ENCODE measurements at places on chromosomes 3 and 15.

GRCh38 chr3:193310914-193311723, 67.4 kb downstream of the ATP13A5 start:
- no peak for DNase-seq

DNA sequence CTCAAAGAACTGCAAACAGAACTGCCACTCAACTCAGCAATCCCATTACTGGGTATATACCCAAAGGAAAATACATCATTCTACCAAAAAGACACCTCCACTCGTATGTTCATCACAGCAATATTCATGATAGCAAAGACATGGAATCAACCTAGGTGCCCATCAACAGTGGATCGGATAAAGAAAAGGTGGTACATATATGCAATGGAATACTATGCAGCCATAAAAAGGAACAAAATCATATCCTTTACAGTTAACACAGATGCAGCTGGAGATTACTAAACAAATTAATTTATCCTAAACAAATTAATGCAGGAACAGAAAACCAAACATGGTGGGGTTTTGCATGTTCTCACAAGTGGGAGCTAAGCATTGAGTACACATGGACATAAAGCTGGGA, 27.3 kb downstream of the MGLL start:
- no peak for DNase-seq

GRCh38 chr3:153090973-153091372, 71.1 kb upstream of the RAP2B start:
- no peak for DNase-seq

DNA sequence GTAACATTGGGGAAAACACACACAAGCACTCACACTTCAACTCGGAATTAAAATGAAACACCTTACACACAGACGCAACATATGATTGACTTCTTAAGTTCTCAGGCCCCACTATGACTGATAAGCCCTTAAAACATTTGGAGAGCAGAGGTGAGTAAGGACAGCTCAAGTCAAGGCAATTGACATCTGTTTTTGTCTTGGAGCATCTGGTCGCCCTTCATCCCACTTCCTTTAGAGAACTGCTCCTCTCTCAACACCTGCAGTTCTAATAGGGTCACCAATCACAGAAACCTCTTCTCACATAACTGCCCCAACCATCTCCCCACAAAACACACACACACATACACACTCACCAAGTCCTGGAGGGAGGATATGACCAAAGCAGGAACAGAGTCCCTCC, 43.4 kb downstream of the ERC2 start:
- no peak for DNase-seq

- DNase-seq: no peak
These were observed 24.3 kb downstream of the PLEKHO2 start for GRCh38 chr15:64865998-64866520.

GRCh38 chr3:150149651-150150051, 179.0 kb upstream of the PFN2 start:
- no peak for DNase-seq

DNA sequence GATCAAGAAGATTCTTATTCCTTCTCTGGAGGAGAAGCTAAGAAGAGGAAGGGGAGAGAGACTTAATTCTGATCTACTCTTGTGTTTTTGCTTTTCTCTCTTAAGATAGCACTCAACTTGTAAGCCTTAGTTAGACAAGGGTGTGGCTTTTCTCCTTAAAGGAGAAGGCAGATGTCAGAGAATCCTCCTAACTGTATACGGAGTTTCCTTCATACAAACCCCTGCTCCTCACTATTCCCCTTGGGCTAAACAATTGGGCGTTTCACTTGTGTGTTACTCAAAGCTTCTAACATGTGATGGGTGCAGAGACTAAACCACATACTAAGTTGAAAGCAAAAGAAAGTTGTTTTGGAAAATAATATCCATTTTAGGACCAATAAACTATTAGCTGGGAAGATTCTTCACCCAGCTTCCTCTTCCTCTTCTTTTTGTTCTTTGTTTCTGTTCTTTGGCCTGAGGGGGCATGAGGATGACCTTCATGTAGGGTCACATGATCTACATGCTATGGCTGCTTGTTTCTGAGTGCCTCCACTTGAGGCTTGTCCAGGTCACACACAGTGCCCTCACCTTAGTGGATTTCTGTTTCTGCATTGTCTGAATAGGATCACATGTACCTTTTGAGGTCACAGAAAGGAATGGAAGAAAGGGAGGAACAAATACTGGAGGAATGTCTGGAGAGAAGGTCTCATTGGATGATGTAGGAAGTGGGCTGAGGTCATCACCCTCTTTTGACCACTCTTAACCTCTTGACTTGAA, 14.6 kb downstream of the SPINK8 start:
- DNase-seq: no peak

- DNase-seq: no peak
These were observed 85.5 kb downstream of the NCEH1 start for GRCh38 chr3:172625404-172625803.

GRCh38 chr3:13138833-13139145, 65.6 kb upstream of the IQSEC1 start:
- no peak for DNase-seq

DNA sequence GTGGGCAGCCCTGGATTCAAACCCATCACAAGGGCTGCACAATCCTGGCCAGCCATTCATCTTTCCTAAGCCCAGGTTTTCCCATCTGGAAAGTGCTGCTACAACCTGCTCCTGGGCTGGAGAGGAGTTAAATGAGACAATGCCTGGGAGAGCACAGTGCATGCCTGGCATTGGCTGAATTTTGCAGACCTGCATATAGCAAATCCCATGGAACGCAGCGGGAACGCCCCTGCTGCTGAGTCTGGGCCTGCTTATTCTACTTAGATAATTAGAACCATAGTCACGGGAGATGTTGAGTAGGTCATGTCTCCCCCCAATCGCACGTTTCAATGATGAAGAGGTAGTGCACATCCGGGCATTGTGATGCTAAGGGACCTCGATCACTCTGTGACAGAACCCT, 46.6 kb downstream of the ABTB1 start:
- no peak for DNase-seq

DNA sequence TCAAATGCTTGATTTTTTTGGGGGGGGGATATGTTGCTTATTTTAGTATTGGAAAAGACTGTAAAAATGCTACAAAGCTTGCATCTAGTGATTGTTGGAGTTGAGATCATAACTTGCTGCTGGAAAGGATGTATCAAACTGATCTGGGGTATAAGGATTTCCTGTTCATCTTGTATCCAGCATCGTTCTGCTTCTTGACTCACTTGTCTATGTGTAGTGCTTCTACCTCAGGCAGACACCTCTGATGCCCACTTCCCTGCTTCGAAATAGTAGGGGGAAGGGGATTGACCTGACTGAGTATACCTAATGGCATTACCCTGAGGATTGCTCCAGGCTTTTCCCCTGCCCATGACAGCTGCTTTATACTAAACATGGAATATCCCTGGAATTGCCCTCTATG, 42.7 kb downstream of the STT3B start:
- DNase-seq: no peak

- DNase-seq: no peak
These were observed 36.7 kb downstream of the ZBTB38 start for GRCh38 chr3:141405025-141405424.

GRCh38 chr3:51637941-51638471, 33.0 kb upstream of the TEX264 start:
- no peak for DNase-seq

GRCh38 chr3:9820946-9821345, 10.9 kb downstream of the TTLL3 start:
- DNase-seq: no peak

GRCh38 chr15:57992761-57993355, 72.7 kb downstream of the ALDH1A2 start:
- no peak for DNase-seq

GRCh38 chr3:3503411-3503810, 295.8 kb upstream of the LRRN1 start:
- DNase-seq: no peak

GRCh38 chr15:36617529-36618196, 38.2 kb downstream of the CDIN1 start:
- no peak for DNase-seq

- DNase-seq: no peak
These were observed 110.0 kb upstream of the SLC4A7 start for GRCh38 chr3:27594096-27594690.

DNA sequence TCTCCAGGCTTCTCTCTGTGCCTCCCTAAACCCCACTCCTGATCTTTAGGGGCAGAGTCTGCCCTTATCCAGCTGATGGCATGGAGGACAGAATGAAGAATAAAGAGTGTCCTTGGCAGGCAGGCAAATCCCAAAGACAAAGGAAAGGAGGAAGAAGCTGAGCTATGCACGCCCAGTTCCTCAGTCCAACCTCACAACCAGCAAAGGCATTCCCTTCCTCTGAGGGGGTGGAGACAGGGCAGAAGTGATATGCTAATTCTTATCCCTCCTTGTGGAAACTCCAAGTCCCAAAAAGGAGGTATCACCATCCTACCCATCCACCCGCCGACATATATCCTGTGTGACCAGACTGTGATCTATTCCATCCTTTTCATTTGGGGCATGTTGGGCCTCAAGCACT, 10.5 kb upstream of the CCDC54 start:
- DNase-seq: no peak

GRCh38 chr3:103055021-103055520, 620.3 kb downstream of the ZPLD1 start:
- no peak for DNase-seq

GRCh38 chr3:174253196-174253823, 605.8 kb upstream of the NAALADL2 start:
- DNase-seq: no peak

DNA sequence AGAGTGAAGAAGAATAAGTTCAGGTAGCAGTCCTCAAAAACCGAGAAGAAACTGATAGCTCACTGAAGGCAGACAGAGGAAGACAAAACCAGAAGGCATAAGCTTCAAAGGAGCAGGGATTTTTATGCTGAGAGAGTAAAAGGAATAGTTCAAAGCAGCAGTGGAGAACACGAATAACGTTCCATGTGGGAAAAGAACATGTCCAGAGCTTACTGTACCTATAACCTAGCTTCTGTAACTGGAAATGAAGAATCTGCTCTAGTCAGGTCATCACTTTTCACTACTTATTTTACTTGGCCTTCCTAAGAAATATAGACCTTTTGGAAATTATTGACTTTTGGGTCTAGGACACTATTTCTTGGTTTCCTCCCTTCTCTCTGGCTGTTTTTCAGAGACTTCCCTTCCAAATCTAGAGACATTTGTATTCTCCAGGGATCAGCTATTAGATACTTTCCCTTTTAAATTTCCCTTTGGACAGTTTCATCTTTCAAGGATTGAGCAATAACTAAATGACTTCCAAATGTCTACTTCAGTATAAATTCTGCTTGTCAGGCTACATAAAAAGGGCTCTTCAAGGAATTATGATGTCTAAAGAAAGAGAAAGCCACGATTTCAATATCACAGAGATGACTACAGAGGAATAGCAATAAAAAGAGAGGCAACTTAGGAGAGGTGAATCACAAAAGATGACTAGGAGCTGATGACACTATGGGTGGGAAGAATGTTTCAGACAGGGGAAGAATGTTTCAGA, 46.7 kb downstream of the UBE3A start:
- no peak for DNase-seq

DNA sequence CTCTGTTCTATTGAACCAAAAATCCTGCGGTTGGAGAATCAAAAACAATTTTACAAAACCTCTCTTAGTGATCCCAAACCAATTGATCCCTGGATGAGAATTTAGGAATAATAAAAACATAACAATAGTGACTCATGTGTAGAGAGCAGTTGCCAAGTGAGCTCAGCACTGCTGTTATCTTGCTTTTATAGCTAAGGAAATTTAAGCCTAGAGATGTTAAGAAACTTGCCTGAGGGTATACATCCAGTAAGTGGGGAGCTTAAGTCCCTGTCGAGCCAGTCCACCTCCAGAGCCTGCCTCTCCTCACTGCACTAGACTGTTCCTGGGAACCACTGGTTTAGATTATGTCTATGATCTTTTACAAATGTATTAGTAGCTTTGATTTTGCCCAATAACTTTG, 358.4 kb upstream of the LMCD1 start:
- no peak for DNase-seq

GRCh38 chr3:187951452-187952190, 202.3 kb upstream of the LPP start:
- DNase-seq: no peak

GRCh38 chr3:138370321-138370720, 21.9 kb downstream of the MRAS start:
- DNase-seq: no peak

DNA sequence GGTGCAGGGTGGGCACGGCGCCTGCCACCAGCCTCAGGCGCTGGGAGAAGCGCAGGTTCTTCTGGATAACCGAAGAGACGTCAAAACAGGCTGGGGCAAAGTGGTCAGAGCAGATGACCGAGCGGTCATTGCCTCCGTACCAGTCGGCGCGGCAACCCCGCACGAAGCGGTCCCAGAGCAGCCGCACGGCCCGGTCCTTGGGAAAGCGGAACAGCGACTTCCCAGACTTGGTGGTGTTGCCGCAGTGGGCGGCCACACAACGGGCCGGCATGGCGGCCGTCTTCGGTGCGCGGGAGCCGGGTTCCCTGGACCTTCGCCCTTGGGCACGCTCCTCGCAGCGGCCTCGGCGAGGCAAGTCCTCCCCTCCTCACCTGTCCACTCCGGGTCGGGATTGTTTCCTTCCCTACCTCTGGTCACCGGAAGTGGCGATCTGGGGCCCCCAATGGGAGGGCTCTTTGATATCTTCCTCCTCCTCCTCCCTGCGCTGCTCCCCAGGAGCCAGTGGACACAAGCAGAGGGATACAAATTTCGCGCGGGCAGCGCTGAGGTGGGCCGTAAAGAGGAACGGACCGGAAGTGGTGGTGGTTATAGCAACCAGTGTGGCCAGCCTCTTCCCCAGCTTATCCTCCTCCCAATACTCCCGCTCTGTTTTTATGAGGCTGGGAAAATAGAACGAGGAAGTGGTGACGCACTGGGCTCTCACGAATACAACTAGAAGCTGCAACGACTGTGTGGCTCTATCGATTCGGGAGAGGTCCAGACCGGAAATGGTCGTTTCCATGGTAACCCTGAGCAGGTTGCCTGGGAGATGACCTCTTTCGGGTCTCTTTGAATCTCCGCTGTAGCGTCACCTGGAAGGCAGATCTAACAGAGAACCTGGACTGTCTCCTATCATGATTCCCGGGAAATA, at the start of the genes LRRC49 and THAP10:
Gene LRRC49, plus strand, starts transcription at position 825 of the 910 bp plus-strand sequence. Its CDS starts 69 bp downstream, at position 894.
Gene THAP10, minus strand, starts transcription at position 432 of the 910 bp plus-strand sequence. Its CDS starts 161 bp downstream, at position 271.
- DNase-seq: peak; percentile 74

- DNase-seq: no peak
These were observed 90.1 kb downstream of the AAGAB start for GRCh38 chr15:67164401-67164791.

- no peak for DNase-seq
These were observed 326.9 kb downstream of the IL5RA start for GRCh38 chr3:2783261-2783660.

- DNase-seq: no peak
These were observed 7.1 kb upstream of the HCN4 start for GRCh38 chr15:73375755-73376305.

- no peak for DNase-seq
These were observed 284.4 kb downstream of the SHQ1 start for GRCh38 chr3:72563690-72564370.

GRCh38 chr3:183560607-183561006, 5.1 kb upstream of the KLHL6 start:
- no peak for DNase-seq

- DNase-seq: no peak
These were observed 71.9 kb downstream of the CSNK1G1 start for GRCh38 chr15:64284042-64284441.

GRCh38 chr15:67083135-67083762, 17.8 kb downstream of the SMAD3 start:
- no peak for DNase-seq
